ENCODE measurements at places on chromosomes 12 and 14. TPM values are rescaled to one million over a fixed set of nuclear protein-coding genes. Genes with fewer than 3 reads are reported as not detected.
A peak's percentile ranks its signal among the peaks of the same experiment; 100 is the strongest.

DNA sequence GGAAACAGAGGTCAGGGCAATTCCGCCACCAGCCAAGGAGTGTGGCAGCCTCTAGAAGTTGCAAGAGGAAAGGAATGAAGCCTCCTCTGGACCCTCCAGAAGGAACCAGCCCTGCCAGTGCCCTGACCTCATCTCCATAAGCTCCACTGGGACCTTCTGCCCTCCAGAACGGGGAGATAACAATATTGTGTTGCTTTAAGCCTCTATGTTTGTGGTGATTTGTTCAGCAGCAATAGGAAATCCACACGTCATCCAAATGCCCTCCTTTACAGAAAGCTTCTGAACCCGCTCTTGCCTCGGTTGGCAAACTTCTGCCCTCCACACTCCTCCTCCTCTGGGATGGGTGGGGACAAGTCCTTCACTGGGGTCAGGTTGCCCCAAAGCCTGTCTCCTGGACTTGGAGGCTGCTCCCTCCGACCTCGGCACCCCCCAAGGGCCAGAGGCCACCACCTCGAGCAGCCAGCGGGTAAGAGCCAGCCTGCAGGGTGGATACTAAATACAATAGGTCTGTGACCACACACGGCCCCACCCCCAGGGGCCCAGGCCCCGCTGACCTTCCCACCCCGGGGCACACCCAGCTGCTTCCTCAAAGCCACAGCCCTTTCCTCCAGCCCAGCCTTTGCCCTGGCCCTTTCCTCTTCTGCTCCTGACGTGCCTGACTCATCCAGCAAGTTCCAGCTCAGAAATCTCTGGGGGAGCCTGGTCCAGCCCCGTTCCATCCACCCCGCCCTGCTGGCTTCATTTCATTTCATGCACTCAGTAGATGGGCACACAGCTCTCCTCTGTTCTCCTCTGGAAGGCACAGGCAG is 58.7 kb upstream of the NCOR2 start:
- H3K36me3 ChIP-seq = no peaks in the 10 kb centered on the region
- peak overlapping the region; percentile 88 for H3K27ac ChIP-seq
- H3K27me3 ChIP-seq = no peaks in the 10 kb centered on the region
- no peaks in the 10 kb centered on the region for H3K4me1 ChIP-seq
- no peak overlapping the region for H3K4me3 ChIP-seq

DNA sequence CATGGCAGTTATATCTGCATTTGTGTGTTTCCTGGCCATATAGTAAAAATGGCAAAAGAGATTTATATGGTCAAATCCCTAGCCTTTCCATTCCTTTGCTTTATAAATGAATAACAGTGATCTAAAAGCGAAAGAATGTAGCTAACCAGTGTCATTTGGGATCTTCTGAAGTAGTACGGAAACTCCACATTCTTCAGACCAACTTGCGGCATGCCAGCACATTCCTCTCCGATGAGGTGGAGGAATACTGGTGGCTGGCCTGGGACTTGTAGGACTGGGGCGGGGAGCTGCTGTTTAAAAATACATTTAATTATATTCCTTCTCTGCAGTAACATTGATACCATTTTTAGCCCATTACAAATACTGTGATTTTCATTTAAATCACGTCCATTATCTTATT is 85.3 kb downstream of the SAMD4A start:
- no peaks in the 10 kb centered on the region for H3K36me3 ChIP-seq
- DNase-seq = peak; percentile 94
- peaks cover 72% of the 10 kb centered on the region for H3K4me1 ChIP-seq

- no peaks in the 10 kb centered on the region for H3K4me1 ChIP-seq
- peak overlapping the region; percentile 53 for H3K27ac ChIP-seq
- no peak for DNase-seq
- no peaks in the 10 kb centered on the region for H3K27me3 ChIP-seq
- H3K4me3 ChIP-seq = no peak overlapping the region
- H3K36me3 ChIP-seq = no peaks in the 10 kb centered on the region
These were observed 26.0 kb upstream of the LTBP2 start for GRCh38 chr14:74638066-74638465.

Gene BBOF1
- total RNA-seq = 3.3 TPM

GRCh38 chr12:31405021-31405420 is 79.1 kb upstream of the SINHCAF start:
- no peaks in the 10 kb centered on the region for H3K4me1 ChIP-seq
- H3K27me3 ChIP-seq = no peaks in the 10 kb centered on the region
- no peak overlapping the region for H3K4me3 ChIP-seq

DNA sequence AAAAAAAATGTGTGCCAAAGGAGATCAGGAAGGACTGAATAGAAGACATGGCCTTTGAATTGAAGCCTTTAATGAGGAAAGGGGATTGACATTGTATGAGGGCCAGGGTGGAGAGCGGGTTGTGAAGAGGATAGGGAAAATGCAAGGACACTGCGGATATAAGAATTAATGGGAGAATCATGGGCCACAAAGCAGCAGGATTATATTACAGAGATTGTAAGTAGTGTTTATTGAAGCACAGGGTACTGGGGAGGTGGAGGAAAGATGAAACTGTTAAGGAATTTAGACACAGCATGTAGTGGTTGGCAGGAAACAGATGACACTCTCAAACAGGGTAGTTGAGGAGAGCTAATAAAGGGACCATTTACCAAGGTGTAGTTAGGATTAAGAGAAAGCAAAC is 16.4 kb upstream of the POC1B start:
- H3K27me3 ChIP-seq = no peaks in the 10 kb centered on the region
- no peak overlapping the region for H3K4me3 ChIP-seq
- no peak overlapping the region for H3K27ac ChIP-seq
- H3K36me3 ChIP-seq = no peaks in the 10 kb centered on the region

GRCh38 chr14:103846543-103847450 is 578 bp downstream of the PPP1R13B start:
- H3K27ac ChIP-seq = peak overlapping the region; percentile 86
- H3K4me1 ChIP-seq = no peaks in the 10 kb centered on the region
- peak overlapping the region; percentile 78 for H3K4me3 ChIP-seq
- DNase-seq = no peak
- peaks cover 7% of the 10 kb centered on the region for H3K36me3 ChIP-seq
